ENCODE measurements at places on chromosomes 7 and 10. TPM values are rescaled to one million over a fixed set of nuclear protein-coding genes. Genes with fewer than 3 reads are reported as not detected.

DNA sequence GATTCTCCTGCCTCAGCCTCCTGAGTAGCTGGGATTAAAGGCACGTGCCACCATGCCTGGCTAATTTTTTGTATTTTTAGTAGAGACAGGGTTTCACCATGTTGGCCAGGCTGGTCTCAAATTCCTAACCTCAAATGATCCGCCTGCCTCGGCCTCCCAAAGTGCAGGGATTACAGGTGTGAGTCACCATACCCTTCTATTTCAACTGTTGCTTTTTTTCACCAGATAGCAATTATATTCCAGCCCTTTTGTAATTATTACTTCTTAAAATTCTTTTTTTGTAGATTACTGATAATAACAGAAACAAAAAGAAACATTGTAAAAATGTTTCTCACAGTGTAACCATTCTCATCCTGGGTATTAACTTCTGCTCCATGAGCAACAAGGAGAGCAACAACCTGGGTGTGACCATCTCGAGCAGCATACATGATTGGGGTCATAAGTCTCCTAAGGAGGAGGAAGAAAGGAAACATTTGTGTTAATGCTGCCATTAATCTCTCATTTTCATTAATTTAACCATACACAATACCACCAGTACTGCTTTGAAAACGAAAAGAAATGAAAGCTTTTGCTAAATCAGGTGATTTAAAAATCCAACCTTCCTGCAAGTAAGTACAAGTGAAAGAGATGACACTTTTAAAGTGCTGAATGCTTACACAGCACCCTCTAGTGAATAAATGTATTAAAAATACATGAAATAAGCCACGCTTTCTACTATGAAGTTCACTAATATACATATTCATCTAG, 41.8 kb downstream of the ASZ1 start:
- peak; percentile 32 for DNase-seq

DNA sequence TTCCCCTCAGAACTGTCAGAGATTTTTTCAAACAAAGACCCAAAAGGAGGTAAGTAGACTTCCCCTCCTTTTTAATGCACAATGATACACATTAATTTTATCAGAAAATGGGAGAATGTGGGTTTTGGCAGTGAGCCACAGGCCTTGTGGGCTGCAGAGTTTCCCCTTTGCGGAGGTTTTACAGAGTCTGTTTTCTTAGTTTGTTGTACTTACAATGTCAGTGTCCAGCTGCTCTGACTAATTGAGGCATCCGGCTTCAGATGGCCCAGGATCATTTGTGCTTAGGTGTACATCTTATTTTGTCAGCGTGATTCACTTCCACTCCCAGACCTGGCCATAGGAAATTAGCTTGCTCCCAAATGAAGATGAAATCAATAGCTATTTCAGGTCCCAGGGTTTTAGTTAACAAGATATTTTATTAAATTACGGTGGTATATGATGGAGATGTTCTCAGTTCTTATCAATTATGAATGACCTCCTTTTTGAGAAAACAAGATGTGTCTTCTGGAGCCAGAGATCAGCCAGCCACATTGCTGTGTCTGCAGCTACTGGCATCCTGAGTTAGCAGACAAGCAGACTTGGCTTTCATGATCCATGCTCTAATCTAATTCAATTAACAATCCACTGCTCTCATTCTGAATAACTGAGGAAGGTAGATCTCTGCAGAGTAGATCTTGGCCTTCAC, 1086.6 kb upstream of the SORCS1 start:
- no peak for DNase-seq

TMEM139 gene
- 7.6 TPM for total RNA-seq

DNA sequence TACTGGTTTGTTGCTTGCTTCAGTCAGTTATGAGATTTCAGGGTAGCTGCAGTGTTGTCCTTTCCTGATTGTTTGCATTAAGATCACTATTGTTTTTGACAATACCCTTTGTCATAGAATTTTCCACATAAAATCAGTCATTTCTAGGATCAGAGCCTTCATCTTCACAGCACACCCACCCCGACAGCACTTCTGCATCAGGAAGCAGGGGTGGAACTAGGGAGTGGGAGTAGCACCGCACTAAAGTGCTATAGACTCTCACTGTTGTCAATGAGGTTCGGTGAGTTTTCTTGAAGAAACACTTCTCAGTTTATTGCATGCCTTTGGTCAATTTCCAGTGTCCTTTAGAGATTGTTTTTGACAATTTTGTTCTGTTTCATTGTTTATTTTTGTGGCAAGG, 632.5 kb downstream of the AUTS2 start:
- DNase-seq: no peak

GRCh38 chr7:4531236-4531635, 150.9 kb upstream of the FOXK1 start:
- DNase-seq: no peak

CYP3A4 gene
- not detected for total RNA-seq

LLCFC1 gene
- not detected for total RNA-seq
